Lung (tissue), 17 donors: ENCODE measurements at places on chromosomes 11 and 22. TPM values are rescaled to one million over a fixed set of nuclear protein-coding genes. Genes with fewer than 3 reads are reported as not detected.
A peak's percentile ranks its signal among the peaks of the same experiment; 100 is the strongest.

ZBED5 gene
- total RNA-seq, result 57.9 TPM

TRPM5 gene
- 0.18 TPM for total RNA-seq

GRIK4 gene
- total RNA-seq, result 3.0 TPM

MAFF gene
- total RNA-seq, result 43.9 TPM

GRCh38 chr11:7563281-7563680 is 49.5 kb downstream of the PPFIBP2 start:
- DNase-seq, result no peak

OR8G5 gene
- not detected for total RNA-seq

PANX2 gene
- 3.9 TPM for total RNA-seq

GRCh38 chr11:44483919-44484610 is 81.4 kb upstream of the CD82 start:
- no peak for DNase-seq

- no peak for DNase-seq
These were observed 53.1 kb downstream of the PACSIN2 start for GRCh38 chr22:42961810-42962209.

DNA sequence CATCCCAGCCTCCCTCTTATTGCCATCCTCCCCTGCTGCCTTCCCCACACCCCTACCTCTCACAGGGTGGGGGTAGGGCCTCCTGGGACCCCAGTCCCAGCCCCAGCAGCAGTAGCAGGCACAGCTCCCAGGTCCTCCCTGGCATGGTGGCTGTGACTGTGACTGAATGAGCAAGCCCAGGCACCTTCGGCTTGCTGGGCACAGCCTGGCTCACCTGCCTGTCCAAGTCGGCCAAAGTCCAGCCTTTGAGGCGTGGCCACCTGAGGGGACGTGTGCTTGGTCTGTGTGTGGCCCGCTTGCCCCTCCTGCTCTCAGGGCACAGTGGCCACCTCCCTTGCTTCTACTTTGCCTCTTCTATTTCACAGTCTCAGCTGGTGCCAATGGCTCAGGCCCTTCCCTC is at the start of gene TREH:
Gene TREH (minus strand): TSS at position 168 of the 400 bp plus-strand sequence. CDS start 23 bp downstream, at position 145.
- no peak for DNase-seq

NUP50 gene
- total RNA-seq, result 66.2 TPM

ACTN3 gene
- 0.15 TPM for total RNA-seq

- DNase-seq, result no peak
These were observed 400.8 kb downstream of the SOX6 start for GRCh38 chr11:15955595-15955994.

RASSF10 gene
- 10.0 TPM for total RNA-seq

DNA sequence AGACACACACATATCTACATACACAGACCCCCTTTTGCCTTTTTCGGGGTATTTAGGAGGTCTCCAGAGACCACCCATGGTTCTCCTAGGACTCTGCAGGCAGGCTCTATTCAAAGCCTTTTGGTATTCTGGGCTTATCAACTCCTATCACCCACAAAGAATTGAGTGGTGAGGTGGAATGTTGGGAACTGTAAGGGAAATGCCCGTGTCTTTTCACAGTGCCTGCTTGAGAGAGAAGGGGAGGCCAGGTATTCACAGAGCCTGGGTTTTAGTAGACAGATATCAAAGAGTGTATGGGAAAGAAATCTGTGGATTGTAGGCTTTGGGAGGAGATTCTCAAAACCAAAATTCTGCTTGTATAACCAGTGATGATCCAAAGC is 44.0 kb upstream of the CSNK2A3 start:
- no peak for DNase-seq

HEPHL1 gene
- total RNA-seq, result not detected

GRCh38 chr11:121478895-121479697 is 26.3 kb upstream of the SORL1-AS1 start:
- peak; percentile 47 for DNase-seq

GRCh38 chr22:19086417-19086816 is 35.8 kb downstream of the DGCR2 start:
- no peak for DNase-seq

DNA sequence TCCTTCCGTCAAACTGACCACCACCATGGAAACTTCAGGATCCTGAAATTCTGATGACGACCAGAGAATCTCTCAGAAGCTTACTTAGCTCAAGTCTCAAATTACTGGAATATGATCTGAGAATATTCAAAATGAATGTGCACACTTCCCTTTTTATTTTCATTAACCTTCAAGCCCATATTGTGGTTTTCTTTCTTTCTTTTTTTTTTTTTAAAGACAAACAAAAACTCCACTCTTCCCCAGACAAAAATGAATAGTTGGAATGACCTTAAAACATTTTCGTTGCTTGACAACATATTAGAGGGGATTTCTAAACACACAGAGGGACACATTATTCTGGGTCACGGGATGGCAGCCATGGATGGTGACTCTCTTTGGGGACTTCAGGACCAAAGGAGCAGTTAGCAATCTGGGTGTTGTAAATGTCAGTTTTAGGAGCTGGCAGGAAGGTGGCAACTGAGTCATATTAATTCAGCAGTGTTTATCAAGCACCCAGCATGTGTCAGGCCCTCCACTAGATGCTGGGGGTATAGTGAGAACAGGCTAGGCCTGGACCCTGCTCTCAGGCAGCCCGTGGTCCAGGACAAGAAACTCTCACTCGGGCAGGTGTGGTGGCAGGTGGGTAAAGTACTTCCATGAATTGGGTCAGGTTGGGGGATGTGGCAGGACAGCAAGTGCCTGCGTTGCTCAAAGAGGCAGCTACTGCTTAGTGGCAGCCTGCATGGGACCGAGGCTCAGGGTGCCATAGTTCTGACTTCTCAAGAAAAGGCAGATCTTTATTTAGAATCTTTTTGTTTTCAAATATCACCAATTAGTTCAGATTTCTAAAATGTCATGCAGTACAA is 126.1 kb downstream of the HIPK3 start:
- DNase-seq, result no peak

DNA sequence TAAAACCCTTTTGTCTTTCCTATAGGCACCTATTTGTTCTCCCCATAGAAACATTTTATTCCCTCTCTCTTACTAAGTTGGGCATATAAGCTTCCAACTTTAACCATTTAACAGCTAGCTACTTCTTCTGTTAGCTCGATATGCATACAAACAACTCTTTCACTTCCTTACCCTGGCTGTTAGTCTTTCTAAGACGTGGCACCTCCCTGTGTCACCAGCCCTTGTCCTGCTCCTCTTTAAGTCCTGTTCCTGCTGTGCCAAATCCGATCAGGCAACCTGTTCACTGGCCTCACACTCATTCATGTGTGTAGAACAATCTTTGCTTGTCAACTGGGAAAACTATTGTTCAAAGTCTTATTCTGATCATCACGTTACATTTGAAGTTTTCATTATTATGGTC is 1376.1 kb upstream of the TENM4 start:
- DNase-seq, result no peak

DNA sequence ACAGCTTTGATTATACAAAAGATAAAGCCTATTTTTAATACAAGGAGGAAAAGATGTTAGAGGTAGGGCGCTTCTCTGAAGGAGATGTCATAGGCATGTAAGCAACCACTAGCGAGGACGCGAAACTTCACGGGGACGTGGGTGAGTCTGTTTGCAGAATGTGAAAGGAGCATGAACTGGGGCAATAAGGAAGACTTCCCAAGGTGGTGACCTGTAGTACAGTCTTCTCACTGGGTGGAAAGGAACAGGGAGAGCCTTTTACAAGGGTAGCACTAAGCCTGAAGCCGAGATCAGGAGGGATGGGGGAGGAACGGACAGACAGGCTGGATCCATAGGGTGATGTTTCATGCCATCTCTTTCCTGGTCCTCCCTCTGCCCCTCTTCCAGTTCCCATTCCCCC is 10.0 kb upstream of the MICAL2 start:
- no peak for DNase-seq

DNA sequence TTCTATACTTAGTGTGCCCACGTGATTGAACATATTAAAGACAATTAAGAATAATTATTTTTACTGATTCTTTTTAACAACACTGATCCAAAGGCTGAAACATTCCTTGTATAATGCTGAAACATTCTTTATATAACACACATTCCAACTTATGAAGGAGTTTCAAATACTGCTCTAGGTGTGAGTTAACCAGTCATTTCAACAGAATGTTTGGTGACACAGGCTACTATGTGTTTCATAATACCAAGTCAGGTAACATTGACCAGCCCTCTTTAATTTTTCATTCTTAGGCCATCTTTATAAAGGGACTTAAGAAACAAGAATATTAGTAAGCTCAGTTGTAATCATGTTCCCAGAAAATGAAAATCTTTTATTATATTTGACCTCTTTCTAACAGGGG is 136.6 kb downstream of the ELP4 start:
- no peak for DNase-seq

OR8D4 gene
- not detected for total RNA-seq

- DNase-seq, result no peak
These were observed 129.5 kb downstream of the ETS1 start for GRCh38 chr11:128457874-128458273.

GRCh38 chr11:94295534-94295933 is 8.8 kb upstream of the IZUMO1R start:
- DNase-seq, result no peak

- DNase-seq, result peak; percentile 62
These were observed 1.7 kb upstream of the RTN4RL2 start for GRCh38 chr11:57458410-57459163.

DNA sequence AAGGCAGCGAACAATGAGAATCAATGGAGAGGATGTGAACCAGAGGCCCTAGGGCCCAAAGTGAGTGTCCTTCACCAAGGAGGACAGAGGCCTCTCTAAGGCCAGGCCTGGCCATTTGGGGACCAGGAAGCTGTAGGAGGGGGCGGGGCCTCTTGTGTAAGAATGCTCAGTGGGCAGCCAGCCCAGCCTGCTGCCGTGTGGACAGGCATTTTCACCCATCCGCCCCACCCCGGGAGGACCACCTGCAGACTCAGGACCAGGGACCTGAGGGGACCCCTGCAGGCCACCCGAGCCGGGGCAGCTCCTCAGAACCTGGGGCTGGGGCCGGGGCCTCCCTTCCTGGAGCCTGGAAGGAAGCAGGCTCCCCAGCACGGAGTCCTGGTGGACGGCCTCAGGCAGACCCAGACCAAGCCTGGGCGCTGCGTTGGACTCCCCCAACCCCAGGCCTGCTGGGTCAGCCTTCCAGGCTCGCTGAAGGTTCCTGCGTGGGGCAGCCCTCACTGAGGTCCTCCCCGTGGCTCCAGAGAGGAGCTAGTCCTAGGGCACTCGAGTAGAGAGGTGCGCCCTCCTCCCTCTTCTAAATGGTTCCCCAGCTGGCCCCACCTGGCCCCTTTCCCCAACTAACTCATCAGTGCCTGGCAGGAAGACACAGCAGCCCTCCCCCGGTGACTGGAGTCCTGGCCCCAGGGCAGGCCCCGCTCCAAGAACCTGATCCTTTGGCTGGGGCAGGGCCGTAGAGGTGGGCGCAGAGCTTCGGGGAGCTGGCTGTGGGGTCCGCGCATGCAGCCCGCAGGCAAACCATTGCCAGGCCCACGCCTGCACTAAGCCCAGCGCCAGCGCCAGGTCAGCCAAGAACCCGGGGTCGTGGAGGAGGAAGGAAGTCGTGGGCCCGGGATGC is 1.5 kb upstream of the TRABD start:
- peak; percentile 67 for DNase-seq

- DNase-seq, result peak; percentile 23
These were observed 576 bp upstream of the SC5D start for GRCh38 chr11:121291896-121292494.

KDM4D gene
- total RNA-seq, result 0.89 TPM

DEPDC7 gene
- 6.1 TPM for total RNA-seq

DNA sequence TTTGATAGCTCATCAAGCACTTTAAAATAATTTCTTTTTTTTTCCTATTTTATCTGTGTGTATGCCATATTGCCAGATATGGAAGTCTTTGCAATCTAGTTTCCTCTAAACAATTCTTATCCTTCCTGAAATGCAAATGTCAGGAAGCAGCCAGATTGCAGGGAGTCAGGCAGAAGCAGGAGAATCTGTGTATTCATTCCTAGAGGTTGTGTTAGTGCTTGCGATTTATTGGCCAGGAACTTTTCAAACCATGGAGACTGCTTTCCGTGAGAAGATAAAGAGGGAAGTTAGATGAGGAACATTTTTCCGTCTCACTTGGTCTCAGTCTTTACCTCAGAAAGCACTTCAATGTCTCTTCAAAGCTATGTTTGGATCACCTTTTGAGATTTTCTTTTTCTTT is 91.9 kb downstream of the GRAMD1B start:
- no peak for DNase-seq

C22orf42 gene
- total RNA-seq, result not detected

- no peak for DNase-seq
These were observed 271.3 kb downstream of the SBF2 start for GRCh38 chr11:10022764-10023163.

GRCh38 chr22:19990609-19991394 is 25.8 kb downstream of the ARVCF start:
- no peak for DNase-seq

GRCh38 chr11:82229341-82229740 is 504.3 kb downstream of the FAM181B start:
- no peak for DNase-seq

GNG3 gene
- 0.40 TPM for total RNA-seq

IL18 gene
- 24.5 TPM for total RNA-seq

GDPD4 gene
- total RNA-seq, result not detected

RAPSN gene
- total RNA-seq, result 1.5 TPM

GRIA4 gene
- 0.12 TPM for total RNA-seq

DNA sequence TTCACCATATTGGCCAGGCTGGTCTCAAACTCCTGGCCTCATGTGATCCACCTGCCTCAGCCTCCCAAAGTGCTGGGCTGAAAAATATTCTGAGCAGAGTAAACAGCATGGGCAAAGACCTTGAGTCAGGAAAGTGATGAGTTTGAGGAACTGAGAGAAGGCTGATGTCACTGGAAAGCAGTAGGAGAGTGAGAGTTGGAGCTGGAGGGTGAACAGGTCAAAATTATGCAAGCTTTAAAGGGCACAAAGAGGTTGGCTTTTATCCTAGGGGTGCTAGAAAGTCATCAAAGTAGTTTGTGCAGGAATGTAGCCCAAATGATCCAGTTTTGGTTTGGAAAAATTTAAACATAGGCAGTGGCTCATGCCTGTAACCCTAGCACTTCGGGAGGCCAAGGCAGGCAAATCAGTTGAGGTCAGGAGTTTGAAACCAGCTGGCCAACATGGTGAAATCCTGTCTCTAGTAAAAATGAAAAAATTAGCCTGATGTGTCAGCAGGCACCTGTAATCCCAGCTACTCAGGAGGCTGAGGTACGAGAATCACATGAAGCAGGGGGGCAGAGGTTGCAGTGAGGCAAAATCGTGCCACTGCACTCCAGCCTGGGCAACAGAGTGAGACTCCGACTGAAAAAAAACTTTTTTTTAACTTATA is 44.7 kb upstream of the CXCR5 start:
- DNase-seq, result no peak

DNA sequence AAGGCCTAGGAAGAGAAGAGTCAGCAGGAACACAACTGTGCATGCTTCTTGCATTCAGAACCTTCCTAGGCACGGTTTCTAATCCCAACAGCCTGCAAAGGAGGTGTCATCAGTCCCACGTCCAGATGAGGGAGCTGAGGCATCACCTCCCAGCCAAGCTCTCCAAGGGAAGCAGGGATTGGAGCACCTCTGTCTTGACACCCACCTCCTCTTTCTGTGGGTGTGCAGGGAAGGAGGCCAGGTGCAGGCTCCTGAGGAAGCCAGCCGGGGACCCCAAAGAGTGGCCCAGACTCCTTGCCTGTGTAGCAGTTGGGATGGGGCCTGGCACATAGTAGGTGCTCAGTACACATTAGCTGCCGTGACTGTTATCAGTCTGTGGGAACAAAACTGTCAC is 2.0 kb downstream of the PNPLA5 start:
- no peak for DNase-seq
